ENCODE measurements at places on chromosomes 2 and 18.
A peak's percentile ranks its signal among the peaks of the same experiment; 100 is the strongest.

GRCh38 chr2:217186152-217186551 lies 326.3 kb upstream of the TNP1 start:
- no peak for DNase-seq

DNA sequence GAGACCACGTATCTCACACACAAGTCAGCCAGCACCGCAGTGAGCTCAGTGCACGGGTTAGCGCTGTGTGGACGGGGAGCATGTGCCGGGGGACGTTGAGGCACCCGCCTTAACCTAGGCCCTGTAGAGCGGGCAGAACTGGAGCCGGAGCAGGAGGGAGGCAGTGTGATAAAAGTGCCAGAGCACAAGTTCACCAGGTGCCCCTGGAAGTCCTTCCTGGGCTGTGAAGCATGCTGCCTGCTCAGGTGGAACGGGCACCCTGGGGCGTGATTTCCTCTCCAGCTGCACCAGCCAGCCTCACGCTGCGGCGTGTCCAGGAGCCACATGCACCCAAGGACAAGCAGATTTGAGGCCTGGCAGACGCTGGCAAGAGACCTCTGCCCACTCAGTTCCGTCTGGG lies 50.3 kb downstream of the ITGB1BP1 start:
- peak; percentile 22 for DNase-seq

- DNase-seq, result no peak
Observed at GRCh38 chr2:6887751-6888192, 10.2 kb downstream of the RSAD2 start.

DNA sequence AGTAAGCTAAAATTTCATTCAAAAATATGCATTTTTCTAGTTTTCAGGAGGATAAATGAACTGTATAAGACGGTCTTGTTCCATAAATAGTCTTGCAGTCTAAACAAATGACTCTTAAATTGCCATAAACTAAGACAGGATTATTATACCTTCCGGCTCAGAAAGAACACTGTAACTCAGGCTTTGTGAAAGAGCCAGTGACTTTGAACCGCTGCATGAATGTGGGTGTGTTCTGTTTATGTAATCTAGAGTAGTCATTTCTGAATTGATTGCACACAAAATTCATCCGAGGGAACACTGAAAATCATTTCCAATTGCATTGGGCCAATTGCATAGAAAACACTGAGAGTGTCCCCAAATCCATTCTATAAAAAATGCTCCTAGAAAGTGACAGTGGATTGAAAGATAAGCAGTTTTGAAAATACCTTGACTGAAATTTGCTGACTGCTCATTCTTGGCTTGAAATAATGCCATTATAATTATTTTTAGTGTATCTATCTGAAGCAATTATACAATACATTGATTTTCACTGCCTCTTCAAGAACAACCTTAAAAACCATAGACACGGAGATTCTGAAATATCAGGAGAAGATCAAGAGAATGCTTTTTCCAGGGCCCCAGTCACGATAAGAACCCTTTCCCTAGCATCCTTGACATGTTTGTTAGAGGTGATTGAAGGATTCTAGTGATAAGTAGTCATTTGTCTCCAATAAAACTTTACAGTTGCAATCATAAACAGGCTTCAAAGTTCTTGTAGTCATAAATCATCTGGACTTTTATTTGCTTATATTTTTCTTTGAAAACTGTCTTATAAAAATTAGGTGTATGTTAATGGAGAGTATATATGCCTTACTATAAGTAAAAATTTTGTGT lies 55.4 kb downstream of the CNTNAP5 start:
- no peak for DNase-seq

- DNase-seq, result no peak
Observed at GRCh38 chr18:48922801-48923730, 27.7 kb downstream of the SMAD7 start.

DNA sequence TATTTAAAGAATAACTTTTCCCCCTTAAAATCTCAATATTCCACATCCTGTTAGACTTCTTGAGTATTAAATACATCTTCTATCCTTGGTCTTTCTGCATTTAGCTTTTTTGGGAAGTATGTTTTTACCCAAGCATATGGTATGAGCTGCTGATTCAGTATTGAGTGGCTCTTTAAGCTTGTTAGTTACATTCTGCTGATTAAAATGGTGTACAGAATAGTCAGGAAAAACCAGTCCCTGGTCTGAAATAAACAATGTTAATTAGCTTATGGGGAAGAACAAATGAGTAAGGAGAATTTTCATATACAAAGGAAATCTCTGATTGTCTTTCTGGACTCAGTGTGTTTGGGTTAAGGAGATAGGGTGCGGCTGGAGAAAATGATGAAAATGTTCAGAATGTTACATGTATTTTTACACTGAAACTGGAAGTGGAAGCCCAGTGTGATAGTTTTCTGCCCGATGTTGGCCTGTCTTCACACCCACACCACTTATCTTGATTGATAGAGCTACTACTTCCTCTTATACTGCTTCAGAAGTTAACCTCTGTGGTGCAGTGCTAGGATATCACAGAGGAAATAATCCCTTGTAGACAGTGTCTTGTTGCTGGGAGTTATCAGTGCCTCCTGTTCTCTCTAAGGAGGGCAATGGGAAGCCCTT lies 84.0 kb downstream of the MSH2 start:
- no peak for DNase-seq

GRCh38 chr18:80246445-80247392 lies 595 bp downstream of the PARD6G start:
- peak; percentile 44 for DNase-seq

DNA sequence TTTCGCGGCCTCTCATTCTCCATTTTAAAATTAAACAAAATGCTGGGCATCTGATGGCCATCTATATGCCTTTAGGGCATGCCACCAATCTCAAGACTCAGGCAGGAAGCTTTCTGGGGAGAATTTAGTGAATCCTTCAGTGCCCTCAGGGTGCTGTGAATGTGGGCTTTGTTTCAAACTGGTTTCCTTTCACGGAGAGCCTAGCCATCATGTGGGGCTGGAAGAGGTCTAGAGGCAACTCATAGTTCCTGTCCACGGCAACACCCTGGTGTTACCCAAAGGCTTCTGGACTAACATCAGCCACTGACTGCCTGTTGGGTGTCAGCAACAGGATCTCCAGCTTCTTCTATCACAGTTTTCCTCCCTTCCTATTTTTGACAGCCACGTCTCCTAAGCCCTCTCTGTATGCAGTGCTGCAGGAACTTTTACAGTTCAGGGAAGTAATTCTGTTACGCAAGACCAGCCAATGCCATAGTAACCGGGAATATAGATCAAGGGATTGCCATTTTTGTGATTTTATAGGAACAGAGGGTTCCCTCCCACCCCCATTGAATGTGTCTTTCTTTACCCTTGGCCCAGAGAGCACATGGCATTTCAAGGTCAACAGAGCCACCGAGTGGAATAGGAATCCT lies 7.9 kb upstream of the WDR33 start:
- DNase-seq, result no peak

GRCh38 chr2:9979977-9980376 lies 28.5 kb downstream of the GRHL1 start:
- no peak for DNase-seq

All from DMS79 (cell line).